Left ventricle myocardium inferior (tissue), 1 donor: ENCODE measurements at places on chromosomes 6 and 20.
A peak's percentile ranks its signal among the peaks of the same experiment; 100 is the strongest.

GRCh38 chr20:23205611-23206041, 119.5 kb upstream of the CD93 start:
- peak; percentile 79 for DNase-seq

- no peak for DNase-seq
Observed at GRCh38 chr6:98944598-98945081, 3.1 kb downstream of the FBXL4 start.

DNA sequence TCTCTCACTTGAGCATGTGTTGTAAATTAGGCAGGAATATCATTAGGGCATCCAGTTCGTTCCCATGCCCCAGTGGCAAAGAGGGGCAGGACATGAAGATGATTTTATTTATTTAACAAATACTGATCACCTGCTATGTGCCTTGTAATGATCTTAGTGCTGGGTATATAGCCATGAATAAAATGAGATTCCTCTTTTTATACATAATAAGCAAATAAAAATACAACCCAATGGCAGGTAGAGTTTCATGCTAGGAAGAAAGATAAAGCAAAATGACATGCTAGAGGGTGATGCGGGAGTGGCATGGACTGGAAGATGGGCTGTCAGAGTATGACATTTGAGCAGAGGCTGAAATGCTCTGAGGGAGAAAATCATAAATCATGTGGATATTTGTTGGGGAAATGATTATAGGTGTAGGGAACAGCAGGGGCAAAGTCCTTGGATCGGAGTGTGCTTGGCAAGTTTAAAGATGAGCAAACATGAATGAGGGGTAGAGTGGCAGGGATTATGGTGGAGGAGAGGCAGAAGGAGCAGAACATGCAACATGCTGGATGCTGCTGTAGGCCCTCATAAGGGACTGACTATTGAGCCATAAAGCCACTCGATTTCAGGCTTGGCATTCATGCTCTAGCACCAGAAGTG, 342.1 kb downstream of the PLCB1 start:
- no peak for DNase-seq

DNA sequence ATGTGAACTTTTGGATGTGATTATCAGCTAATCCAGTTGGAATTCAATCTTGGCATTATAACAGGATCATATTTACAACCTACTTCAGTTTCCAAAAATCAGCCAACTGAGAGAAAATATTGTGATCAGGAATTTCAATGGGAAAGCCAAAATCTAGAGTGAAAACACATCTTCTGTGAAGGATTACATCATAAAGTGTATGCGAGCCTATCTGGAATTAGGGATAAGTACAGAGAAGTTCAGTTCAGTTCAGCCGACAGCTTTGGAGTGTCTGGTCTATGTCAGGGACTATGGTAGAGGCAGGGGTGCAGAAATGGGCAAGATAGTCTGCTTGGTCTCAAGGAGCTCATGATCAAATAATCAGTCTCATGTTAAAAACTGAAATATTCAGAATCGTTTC, 12.3 kb upstream of the PRIM2 start:
- no peak for DNase-seq

DNA sequence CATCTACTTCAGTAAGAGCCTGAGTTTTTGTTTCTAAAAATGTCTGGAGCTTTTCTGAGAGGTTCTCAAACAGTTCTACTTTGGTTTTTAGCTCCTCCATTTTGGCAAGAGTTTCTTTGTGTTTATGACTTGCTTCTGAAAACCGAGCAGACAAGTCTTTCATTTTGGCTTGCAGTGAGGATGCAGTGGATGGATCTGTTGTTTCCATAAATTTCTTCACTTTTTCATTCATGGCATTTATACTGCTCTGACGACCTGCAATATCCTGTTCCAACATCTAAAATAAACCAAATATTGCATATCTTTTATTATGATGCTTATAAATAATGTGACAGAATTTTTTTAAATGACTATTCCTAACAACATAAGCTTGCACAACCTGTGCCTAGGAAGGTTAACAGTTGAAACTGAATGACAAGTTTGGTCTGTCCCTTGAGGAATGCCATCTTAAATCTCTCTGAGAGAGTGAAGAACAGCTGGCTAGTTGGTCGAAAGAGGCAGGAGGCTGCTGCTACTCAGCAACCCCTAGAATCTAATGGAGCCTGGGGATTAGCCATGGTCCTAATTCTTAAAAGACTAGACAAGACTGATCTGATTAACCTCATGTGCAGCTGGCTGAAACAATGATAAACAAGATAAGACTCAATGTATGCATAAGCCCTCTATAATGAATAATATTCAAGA, 69.8 kb downstream of the DST start:
- no peak for DNase-seq

DNA sequence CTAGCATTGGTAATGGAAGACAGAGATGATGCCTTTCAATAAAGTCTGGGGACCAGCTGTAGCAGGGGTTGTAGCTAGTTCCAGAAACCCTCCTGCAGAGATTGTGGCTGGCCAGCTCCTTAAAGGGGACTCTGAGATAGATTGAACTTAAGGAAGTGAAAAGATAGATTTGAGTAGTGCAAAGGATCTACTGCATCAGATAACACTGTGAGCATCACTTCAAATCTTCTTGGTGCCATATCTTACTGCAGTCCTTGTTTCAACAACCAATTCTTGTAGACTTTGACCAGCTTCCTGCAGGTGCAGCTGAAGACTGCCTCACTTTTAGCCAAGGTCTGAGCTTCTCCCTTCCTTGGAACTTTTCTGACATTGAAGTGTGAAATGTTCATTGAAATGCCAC, 14.8 kb upstream of the CEP162 start:
- no peak for DNase-seq

DNA sequence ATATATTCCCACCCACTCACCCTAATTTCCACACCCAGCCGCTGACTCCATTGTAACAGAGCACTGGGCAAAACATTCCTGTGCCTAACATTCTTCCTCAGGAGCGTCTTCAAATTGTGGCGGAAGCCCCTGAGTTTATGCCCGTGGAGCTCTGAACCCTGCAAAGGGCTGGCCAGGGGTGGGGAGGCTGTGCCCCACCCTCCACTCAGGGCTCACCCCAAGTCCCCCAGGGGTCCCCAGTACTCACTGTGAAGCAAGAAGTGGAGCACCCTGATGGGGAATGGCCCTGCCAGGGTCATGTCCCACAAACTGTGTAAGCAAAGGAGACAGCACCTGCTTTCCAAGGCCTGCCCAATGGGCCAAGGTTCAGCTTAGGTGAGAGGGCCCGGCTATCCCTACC, 303.2 kb downstream of the PREX1 start:
- DNase-seq: no peak

- no peak for DNase-seq
Observed at GRCh38 chr6:46452312-46452917, 38.8 kb downstream of the RCAN2 start.

DNA sequence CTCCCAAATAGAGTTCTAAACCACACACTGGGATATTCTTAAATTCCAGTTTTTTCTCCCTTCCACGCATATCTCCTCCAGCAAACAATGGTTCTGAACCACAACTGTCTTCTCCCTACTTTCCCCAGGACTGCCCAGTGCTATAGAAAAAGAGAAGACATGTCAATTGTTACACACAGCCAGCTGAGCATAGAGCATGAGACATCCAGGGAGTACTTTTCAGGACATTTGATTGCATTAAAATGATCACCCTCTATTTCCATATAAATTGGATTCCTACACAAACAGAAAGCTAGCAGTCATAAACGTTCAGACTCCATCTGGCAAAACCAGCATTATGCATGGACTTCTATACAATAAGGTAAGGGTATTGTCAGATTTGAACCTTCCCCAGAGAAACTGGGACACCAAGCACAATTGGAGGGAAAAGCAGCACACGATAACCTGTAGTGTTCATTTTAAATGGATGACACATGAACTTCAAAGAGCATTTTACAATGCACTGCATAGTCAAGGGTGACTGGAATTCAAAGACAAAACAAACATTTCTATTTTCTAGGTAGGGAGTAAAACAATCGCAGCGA, 93.1 kb upstream of the HEY2 start:
- no peak for DNase-seq

DNA sequence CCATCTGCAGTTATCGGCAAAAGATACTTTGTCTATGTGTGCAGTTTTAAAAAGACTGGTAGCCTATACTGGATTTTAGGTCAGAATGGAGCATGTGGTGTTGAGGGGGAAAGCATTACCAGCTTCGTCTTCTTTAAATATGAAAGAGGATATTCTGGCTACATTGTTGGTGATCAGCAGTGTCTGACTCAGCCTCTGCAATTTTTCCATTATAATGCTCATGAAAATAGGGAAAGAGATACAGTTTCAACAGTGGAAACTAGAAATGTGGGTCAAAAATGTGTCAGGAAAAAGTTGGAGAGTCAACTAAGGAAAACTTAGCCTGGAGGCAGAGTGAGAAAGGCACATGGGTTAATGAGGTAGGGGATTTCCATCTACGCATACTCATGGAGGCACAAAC, 45.2 kb downstream of the HDGFL1 start:
- no peak for DNase-seq

DNA sequence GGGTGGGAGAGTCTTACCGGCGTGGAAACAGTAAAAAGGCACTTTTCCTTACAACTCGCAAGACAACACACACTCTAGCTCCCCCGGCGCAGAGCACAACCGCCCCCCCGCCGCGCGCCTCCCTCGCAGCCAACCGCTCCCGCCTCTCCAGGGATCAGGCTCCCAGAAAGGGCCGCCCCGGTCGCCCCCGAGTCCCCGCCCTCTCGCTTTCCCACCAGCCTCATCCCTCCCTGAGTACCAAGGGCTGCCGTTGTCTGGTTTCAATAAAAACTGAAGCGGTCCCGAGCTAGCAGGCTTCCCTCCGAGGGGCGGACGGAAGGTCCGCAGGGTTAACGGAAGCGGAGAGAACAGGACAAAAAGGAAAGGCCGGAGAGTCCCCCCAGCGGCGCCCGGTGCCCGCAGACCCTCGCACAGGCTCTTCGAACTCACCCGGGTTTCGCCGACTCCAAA, 804 bp downstream of the ELOVL5 start:
- DNase-seq: peak; percentile 79

GRCh38 chr6:100268326-100268725, 196.4 kb downstream of the SIM1 start:
- no peak for DNase-seq

DNA sequence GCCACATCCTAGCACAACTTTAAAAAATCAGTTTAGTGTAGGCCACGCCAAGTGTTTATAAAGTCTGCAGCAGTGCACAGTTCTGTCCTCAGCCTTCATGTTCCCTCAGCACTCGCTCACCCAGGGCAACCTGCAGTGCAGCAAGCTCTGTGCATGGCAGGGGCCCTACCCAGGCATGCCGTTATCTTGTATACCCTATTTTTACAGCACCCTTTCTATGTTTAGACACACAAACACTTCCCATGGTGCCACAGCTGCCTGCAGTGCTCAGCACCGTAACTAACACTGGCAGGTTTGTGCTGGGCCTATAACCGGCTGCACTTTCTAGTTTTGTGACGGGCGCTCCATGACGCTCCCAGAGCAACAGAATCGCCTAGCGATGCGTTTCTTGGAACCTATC, 43.8 kb downstream of the ZBTB46 start:
- DNase-seq: peak; percentile 67

DNA sequence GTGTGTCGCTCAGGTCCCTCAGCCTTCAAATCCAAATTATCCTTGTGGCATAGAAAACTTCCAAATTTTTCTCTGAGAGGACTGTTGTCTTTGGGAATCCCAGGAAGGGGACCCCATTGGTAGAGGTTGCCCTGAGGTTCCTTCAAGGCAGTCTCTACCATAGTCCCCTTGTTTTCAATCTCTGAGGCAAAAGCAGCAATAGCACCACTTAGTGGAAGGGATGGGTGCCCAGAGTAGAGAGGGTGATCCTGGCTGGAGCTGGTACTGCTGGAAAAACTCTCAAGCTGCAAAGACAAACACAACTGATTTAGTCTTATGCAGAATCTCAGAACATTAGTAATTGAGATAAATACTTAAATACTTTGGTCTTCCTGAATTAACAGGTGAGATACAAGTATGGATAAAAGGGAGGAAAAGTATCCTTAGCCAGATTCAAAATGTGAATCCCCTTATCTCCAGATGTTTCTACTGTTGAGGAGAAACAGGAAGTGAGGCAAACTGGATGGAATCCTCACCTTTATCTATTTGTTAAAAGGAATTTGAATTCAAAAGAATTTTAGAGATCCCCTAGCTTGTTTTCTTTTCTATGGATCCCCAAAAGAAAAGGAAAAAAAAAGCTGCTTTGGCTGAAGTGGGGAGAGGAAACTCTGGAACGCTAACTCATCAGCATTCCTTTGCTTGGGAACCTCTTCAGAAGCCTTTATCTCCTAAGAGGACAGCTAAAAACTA, 13.4 kb downstream of the ZNF318 start:
- DNase-seq: no peak

GRCh38 chr6:13427801-13428582, 59.4 kb downstream of the GFOD1 start:
- no peak for DNase-seq
